Activated CD8-positive, alpha-beta memory T cell treated with anti-CD3 and anti-CD28 coated beads, Interleukin-2, amount 50 U/mL, for 48 hours (primary cell): ENCODE measurements at places on chromosomes 16 and 17.

GRCh38 chr17:1518410-1518809, 2.0 kb upstream of the INPP5K start:
- no peak for DNase-seq

GRCh38 chr16:10745841-10746240, 2.2 kb downstream of the NUBP1 start:
- DNase-seq, result no peak

DNA sequence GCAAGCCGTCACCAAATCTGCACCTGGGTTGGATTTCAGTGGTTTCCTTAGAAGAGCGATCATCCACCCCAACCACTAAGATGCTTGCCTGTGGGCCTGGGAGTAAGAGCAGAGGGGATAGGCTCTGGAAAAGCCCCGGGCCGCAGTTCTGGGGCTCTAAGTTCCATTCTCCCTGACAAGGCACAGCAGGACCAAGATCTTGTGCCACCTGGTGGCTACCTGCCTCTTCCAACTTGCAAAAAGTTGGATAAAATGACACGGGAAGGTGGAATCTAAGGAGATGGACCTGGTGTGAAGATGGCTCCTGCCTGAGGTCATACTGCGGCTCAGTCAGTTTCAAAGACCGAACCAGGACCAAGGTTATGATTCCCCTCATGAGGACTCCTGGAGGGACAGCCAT, 42.3 kb downstream of the ABCC12 start:
- DNase-seq, result no peak

GRCh38 chr17:28685366-28685765, 23.4 kb downstream of the SUPT6H start:
- no peak for DNase-seq

DNA sequence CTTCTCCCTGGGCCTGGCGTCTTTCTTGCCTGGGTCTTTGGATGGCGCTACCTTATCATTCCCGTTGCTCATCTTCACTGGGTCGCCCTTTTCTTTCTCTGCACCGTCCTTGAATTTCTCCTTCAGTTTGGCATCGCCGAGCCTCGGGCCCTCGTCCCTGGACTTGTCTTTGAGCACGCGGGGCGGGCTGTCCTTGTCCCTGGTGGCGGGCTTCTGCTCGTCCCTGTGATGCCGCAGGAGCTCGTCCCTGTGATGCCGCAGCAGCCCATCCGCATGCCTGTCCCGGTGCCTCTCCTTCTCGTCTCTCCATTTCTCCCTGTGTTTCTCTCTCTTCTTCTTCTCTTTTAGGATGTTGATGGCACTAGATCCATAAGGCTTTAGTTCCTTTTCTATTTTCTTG, 64.3 kb downstream of the ZNF778 start:
- DNase-seq, result no peak

DNA sequence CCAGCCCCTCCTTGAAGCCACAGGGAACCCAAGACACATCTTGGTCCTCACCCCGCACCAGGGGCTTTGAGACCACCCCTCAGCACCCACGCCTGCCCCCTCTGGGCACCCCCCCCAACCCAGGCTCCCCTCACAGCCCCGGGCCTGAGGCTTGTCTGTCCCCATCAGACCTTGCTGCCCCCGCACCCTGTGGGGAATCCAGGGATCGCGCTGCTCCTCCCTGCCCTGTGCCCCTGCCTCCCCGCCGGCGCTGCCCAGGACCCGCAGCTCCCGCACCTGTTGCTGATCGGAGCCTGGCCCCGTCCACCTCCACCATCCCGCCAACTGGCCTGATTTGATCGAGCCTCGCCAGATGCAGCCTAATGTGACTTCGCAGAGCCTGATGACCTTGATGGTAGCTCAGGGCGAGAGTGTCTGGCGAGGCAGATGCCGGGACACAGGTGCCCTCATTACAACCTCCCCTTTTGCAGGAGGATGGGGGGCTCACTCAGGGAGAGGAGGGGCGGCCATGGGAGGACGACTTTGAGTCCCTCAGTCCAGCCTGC, 29.0 kb downstream of the SLC25A10 start:
- no peak for DNase-seq

DNA sequence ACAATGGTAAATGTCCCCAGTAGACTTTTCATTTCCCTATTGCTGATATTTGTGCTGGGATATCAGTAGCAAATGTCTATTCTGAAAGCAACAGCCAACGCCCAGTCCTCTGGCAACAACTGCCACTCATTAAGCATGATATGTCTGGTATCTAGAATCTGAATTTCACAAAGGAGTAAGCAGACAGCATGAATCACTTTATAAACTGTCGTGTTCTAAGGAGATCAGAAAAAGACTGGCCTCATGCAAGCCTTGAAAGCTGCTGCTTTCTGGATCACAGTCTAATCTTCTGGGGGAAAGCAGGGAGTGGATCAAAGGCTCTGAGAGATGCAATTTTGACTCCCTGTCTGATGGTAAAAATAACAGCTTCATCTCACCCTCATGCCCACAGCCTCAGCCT, 153.1 kb upstream of the NOG start:
- DNase-seq, result no peak

DNA sequence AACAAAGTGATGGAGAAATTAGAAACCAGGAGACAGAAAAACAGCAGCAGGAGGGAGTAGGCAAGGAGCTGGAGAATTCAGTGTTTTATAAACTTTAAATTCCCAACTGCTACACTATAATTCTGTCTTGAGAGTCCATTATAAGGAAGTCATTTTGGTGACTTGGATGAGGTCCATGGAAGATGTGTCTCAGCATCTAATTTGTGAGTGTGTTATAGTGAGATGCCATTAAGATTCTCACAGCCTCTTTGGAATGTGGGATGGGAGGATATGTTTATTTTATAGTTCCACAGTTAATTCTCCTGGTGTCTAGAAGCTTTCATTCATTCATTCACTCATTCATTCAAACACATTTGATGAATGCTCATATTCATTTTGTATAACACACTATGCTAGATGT, 206.0 kb upstream of the MYOCD start:
- DNase-seq, result no peak

- peak; percentile 75 for DNase-seq
Observed at GRCh38 chr16:79628501-79628975, 28.0 kb upstream of the MAF start.

GRCh38 chr16:27251541-27252205, 16.9 kb downstream of the NSMCE1 start:
- DNase-seq, result no peak

- no peak for DNase-seq
Observed at GRCh38 chr17:79047923-79048825, 24.2 kb downstream of the C1QTNF1 start.

DNA sequence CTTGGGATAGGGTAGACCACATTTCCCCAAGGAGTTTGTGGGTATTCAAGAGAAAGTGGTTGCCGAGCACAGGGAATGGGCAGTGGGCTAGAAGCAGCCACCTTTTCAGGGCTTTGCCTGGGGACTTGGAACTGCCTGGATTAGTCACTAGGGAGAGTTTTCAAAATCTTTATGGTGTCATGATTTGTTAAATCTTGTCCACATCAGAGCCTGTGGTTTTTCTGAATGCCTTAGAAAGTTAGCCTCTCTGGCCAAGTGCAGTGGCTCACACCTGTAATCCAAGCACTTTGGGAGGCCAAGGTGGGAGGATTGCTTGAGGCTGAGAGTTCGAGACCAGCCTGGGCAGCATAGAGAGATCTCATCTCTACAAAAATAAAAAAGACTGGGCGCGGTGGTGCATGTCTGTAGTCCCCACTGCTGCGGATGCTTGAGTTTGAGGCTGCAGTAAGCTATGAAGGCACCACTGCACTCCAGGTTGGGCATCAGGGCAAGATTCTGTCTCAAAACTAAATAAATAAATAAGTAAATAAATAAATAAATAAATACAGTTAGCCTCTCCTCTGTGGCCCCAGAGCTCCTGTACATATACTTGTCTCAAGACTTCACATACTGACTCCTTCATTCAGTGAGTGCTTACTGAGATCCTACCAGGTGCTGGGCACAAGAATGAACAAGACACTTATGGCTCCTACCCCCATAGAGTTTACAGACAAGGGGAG, 76.3 kb upstream of the HNF1B start:
- DNase-seq, result no peak

DNA sequence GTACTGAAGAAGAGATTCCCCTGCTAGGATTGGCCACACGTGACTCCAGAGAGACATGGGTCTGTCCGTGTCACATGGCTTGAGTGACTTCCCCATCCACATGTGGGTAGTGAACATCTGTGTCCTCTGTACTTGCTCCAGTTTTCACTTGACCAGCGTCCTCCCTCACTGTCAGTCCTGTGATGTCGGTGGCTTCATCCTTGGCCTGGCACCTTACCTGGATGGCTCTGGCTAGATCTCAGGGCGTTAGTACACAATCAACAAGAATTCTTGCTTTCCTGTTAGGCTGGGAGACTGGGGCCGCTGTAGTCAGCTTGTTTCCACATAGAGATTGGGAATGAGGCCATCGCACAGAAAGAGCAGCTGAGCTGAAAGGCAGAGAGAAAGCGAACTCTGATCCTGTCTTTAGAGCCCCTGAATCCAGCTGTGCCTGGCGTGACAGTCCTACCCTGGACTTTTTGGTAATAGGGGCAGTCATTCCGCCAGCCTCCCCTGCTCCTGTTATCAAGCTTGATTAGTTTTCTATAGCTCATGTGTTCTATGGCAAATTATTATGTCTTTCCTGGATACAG, 227.3 kb downstream of the SNX29 start:
- DNase-seq, result no peak

DNA sequence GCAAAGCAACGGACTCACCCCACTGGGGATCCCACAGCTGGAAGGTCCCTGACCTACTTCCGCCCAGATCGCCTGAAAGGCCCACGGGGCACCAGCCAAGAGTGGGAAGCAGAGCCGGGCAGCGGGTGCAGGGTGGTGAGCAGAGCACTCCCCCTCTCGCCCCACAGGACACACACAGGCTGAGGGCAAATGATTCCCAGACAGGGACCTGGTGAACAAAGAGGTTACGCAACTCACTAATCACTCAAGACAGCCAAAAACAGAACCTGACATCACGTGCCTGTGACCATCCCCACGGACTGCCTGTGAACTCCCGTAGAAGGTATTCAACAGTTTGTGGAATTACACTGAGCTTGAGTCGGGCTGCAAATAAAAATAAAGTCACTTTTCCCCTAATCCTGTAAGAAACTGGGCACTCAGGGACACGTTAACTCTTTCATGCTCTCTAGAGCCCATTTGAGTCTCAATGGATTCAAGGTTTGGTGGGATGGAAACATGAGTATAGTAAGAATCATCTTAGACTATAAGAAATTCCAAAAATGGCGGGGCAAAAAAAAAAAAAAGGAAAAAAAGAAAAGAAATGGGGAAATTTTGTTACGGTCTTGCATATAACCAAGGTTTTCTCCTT, 396.1 kb downstream of the SOX9 start:
- no peak for DNase-seq

- no peak for DNase-seq
Observed at GRCh38 chr17:6577686-6578263, 21.4 kb upstream of the PITPNM3 start.

GRCh38 chr17:64123114-64123513, 6.8 kb downstream of the ERN1 start:
- DNase-seq, result no peak

DNA sequence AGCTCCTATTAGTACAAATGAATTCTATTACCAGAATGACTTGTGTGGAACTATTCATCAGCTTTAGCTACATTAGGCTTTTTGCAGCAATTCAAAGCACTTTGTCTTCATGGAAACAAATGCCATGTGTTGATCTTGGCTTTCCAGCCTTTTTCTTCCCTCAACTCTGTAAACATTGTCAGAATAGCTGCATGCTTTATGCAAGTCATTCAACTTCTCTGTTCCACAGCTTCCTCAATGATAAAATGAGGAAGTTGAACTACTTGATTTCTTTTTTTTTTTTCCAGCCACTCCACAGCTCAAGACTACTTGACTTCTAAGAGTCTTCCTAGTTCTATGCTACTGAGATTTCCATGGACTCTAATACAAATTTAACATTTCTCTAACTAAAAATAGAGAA, 41.1 kb downstream of the KIAA0753 start:
- no peak for DNase-seq

DNA sequence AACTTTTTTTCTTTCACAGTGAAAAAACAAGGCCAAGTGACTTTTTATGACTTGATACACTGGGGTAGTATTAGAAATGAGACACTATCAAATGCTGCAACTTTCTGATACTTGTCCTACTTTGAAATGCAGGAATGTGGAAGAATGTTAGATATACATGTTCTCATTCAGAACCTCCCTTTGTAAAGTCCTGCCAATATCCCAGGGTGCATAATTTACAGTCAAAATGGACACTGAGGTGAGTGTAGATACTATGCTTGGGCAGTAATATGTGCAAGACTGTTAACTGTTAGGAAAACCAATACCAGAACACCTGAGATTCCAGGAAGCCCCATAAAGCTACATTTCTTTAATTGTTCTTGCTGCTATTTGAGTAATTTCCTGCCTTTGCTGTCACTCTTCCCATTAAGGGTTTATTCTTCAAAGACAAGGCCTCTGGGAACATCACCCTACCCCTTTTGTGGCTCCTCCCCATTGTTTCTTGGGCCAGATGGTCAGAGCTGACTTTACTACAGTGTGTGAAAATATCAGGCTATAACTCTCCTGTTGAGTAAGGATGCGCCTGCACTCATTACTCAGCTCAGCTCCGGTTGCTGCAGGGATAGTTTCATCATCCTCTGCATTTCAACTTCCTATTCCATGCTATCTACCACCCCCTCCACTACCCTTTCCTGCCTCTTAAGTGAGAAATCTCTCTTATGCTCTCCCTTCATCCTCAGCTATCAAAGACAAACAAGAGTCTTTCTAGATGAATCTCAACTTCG, 48.7 kb downstream of the TMEM100 start:
- no peak for DNase-seq

DNA sequence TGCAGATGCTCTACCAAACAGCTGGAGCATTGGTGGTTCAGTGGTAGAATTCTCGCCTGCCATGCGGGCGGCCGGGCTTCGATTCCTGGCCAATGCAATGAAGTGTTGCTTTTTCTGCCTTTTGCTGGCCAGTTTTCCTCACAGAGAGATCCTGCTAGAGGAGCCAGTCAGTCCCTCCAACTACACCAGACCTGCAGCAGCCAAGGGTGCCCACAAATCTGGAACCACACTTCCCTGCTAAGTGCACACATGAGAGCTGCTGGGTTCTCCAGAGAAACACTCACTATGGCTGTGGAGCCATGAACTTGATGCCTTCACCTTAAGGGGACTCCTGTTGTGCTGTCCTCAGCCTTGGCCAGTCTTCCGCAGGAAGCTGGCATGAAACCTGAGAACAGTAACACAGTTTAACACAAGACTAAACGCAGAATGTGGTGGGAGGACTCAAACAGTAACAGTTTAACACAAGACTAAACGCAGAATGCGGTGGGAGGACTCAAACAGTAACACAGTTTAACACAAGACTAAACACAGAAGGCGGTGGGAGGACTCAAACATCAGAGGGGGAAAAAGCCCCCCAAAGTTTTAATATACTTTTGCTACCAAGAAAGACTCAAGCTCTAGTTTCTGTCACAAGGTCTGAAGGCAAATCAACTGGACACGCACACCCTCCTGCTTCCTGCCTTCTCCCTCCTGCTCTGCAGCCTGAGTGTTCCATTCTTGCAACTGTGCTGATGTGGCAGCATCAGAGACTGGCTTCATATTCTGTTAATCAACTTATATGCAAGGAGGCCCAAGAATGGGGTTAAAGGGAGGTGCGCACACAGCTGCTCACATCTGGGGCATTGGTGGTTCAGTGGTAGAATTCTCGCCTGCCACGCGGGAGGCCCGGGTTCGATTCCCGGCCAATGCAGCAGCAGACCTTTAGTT, 12.0 kb downstream of the VAC14 start:
- no peak for DNase-seq
